AG10803 (cell line): ENCODE measurements at places on chromosomes 16 and 17.

DNA sequence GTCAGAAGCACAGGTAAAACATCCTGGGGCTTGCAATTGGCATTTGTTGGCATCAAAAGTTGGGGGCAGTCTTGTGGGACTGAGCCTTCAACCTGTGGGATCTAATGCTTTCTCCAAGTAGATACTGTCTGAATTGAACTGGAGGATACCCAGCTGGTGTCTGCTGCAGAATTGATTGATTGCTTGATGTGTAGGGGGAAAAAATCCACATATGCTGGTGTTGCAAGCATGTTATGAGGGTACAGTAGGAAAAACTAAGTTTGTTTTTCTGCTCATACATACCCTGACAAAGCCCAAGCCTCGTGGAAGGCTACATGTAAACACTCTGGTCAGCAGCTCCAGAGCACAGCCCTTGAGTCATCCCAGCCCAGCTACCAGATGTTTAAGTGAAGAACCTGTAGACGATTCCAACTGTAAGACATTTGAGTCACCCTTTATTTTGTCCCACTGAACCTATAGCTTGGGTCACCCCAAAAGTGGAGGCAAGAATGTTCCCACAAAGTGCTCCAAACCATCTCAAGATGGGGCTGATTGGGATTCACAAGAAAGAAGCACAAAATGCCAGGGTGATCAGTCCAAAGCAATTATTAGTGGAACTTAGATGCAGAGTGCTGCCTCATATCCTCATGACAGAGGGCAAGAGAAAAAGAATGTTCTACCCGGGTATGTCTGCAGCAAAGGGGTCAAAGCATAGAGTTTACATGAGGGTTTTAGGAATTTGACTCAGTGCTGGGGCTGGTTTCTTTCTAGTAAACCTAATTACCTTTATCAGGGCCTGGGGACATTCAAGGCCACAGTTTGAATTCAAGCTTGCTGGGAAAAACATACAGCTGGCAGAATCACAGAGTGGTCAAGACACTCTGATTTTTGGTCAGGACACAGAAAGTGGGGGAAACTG is 9.6 kb upstream of the APPBP2 start:
- DNase-seq, result peak; percentile 65

DNA sequence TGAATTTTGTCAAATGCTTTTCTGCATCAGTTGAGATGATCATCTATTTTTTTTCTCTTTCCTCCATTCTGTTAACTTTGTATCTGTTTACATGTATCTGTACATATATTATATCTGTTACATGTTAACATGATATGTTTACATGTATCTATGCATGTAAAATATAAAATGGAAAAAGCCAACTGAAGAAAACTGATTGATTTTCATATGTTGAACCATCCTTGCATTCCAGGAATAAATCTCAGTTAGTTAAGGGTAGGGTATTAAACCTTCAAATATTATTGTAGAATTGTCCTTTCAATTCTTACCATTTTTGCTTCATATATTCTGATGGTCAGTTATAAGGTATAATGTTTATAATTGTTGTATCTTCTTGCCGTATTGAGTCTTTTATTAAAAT is 336.1 kb downstream of the ZFHX3 start:
- no peak for DNase-seq

DNA sequence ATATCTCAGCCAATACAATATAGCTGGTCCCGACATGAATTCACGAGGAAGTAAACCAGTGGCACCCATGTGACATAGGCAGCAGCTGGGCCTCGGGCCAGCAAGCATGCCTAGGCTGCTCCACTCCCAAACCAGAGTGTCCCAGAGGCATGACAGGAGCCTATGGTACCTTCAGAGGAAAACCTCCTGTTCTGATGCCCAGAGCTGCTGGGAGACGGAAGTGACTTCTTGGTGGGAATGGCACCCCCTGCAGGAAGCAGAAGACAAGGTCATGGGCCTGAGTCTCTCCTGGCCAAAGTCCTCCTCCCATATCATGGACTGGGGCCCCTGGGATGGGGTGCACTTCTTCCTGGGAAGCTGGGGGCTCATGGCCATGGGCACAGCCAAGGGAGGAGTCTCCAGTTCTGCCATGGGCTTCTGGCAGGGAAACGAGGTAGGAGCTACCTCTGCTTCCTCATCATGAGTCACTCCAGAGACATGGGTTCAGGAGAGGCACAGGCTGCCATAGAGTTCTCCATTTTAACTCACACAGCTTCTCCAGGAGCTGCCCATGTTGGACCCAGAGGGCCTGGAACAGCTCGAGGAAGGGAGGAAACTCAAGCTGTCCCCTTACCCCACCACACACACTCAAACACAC is 13.4 kb downstream of the FBF1 start:
- peak; percentile 13 for DNase-seq

DNA sequence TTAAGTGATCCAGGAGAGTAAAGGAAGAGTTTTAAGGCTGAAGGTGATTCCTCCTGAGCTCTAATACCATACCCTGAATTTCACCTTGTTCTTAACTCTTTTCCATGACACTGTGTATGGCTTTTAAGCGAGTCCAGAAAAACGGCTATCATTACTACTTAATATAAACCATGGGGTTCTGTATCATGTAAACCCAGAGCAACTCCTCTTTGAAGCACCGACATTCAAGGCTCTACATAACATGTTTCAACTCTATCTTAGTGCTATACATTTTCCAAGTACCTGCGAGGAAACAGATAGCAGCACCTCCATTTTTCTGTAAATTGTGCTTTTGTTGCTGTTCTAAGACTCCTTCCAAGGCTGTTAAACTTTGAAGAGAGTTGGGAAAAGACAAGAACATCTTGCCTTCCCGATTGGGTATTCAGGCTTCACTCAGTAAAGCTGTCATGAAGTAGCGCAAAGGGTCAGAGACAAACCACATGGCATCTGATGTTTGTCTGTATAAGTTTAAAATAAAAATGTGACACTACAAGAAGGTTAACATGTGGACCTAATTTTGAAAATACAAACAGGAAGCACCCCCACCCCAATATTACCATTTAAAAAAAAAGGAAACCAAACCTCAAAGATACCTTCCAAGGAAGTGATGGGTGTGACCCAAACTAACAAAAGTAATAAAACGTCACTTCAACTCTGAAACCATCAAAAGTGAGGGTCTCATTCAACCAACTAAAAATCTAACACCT is 3.9 kb downstream of the STAT5B start:
- DNase-seq, result no peak

DNA sequence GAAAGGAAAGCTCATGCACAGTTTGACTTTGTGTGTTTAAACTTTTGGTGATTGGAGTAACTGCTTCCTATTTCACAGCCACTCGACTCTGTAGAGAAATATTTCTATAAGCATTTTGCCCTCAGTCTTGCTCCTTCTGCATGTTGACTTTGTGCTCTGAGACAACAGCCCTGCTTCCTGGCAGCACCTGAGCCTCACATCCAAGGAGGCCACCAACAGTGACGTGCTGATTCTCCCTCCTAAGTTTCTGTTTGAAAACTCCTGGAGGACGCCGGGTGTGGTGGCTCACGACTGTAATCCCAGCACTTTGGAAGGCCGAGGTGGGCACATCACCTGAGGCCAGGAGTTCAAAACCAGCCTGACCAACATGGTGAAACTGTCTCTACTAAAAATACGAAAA is 23.9 kb upstream of the WSB1 start:
- no peak for DNase-seq

DNA sequence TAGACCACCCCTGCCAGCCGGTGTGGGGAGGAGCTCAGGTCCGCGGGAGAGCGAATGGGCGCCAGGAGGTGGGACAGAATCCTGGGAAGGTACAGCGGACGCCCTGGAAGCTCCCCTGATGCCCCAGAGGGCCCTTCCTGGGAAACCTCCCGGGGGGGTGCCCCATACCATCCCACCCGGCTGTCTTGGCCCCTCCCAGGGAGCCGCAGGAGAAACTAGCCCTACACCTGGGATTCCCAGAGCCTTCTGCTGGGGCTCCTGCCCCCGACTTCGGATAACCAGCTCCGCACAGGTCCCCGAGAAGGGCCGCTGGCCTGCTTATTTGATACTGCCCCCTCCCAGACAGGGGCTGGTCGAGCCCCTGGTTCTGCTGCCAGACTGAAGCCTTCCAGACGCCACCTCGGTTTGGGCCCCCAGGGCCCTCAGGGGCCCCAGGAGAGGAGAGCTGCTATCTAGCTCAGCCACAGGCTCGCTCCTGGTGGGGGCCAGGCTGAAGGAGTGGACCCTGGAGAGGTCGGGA is 3.0 kb upstream of the CBX4 start:
- no peak for DNase-seq

DNA sequence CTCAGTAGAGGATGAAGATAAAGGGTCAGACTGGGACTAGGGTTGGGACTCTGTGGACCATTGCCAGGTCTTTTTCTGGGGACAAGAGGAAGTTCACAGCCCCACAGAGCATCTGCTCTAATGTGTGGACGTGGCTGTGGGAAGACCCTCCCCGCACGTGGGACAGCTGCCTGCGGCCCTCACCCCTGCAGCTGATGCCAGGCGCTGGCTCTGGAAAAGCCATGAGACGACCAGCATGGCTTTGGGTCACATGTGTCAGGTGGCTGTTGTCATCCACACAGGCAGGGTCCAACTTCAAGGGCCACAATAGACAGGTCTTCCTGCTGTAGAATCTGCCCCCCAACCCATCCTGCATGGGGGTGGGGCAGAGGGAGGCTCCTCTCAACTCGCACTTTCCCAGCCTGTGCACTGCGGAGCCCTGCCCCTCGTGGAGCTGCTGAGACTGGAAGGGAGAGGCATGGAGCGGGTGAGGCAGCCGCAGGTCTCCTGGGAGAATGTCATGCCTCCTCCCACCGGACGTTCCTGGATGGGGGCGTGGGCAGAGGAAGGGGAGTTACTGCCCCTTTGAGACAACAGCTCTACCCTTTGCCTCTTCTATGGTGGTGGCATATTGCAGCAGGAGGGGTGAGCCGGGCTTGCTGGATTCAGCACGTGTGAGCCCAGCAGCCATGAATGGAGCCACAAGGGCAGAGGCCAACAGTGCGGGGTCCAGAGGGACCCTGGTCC is 53.4 kb downstream of the PIMREG start:
- DNase-seq, result no peak

DNA sequence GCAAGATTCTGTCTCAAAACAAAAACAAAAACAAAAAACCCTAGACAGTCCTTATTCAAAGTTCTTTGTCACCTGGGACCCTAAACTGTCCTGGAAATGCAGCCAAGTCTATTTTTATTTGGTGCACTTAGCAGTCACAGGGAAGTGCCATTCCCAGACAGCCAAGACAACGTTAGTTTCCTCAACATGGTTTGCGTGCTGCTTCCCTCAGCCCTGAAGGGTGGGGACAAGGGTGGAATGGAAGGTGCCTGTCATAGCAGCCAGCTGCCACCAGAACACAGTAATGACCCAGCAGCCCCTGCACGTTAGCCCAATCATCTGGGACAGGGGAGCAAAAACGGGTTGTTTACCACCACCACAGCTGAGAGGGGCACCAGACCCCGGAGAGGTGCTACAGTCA is 16.9 kb downstream of the CREBBP start:
- no peak for DNase-seq

DNA sequence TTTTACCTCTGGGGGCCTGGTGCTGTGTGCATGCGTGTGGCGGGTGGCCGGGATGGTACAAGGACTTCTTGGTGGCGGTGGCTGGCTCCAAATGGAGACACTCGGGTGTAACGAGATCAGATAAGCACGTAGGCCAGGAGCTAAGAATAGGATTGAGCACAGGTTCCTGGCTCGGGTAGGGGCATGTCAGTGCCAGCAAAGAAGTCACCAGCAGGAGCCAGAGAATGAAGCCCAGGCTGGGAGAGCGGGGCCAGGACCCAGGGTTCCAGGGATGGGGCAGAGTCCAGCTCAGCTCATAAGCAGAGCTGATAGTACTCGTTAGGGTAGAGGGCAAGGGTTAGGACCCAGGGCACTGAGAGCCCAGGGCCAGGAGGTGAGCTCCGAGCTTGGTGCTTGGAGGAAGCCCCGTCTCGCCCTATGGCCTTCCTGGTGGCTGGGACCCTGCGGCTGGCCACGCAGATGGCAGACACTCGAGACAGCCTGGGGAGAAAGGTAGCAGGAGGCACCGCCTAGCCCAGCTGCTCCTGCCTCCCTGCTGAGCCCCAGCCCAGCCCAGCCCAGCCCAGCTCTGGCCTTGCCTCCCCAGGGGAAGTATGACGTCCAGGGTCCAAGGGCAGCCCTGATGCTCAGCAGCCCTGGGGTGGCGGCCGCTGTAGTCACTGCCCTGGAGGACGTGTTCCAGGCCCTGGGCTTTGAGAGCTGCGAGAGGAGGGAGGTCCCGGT is 8.9 kb downstream of the ZNF213 start:
- no peak for DNase-seq

DNA sequence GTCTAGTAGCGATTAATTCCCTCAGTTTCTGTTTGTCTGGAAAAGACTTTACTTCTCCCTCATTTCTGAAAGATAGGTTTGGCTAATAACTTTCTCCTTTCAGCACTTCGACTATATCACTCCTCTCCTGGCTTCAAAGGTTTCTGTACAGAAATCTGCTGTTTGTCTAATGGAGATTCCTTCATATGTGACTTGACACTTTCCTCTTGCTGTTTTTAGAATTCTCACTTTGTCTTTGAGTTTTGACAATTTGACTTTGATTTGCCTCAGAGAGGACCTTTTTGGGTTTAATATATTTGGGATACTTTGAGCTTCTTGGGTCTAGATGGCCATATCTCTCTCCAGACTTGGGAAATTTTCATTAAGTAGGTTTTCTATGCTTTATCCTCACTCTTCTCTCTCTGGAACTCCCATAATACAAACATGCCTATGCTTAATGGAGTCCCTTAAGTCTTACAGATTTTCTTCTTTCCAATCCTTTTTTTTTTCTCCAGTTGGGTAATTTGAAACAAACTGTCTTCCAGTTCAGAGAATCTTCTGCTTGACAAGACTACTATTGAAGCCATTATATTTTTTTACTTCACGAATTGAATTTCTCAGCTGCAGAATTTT is 7.8 kb upstream of the PRSS21 start:
- no peak for DNase-seq

GRCh38 chr17:81128774-81129173 is 36.5 kb upstream of the PVALEF start:
- no peak for DNase-seq

DNA sequence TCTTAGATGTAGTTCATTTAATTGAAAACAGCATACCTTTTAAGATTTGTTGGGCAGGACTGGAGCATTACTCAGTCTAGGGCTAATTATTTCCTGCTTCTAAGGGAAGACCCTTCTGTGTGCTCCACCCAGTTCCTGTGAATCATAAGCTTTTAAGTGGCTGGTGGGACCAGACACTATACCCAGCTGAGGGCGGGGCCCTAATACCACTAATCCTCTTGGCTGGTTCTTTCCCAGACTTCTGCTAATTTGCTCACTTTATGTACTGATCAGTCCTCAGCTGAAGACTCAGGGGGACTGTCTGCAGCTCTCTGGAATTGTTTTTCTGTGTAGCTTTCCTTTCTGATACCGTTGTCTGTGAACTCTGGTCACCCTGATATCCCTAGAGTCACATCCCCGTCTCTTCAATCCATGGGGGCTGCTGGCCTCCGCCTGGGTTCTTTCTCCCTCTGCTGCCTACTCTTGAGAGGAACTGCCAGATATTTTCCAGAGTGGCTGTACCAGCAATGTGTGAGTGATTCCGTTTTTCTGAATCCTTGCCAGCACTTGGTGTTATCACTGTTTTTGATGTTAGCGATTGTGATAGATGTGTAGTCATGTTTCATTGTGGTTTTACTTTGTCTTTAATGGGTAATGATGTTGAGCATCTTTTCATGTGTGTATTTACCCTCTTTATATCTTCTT is 35.1 kb downstream of the MFSD11 start:
- peak; percentile 87 for DNase-seq

- no peak for DNase-seq
These were observed 1.5 kb downstream of the MRPL10 start for GRCh38 chr17:47829870-47830269.
